CD4-positive, alpha-beta T cell treated with Interleukin-1 beta for 1 hour (primary cell): ENCODE measurements at places on chromosomes 11 and 22.

- no peak for DNase-seq
These were observed 39.3 kb downstream of the SLC5A1 start for GRCh38 chr22:32082331-32082730.

- DNase-seq = no peak
These were observed 103.0 kb downstream of the C11orf58 start for GRCh38 chr11:16841481-16841880.

DNA sequence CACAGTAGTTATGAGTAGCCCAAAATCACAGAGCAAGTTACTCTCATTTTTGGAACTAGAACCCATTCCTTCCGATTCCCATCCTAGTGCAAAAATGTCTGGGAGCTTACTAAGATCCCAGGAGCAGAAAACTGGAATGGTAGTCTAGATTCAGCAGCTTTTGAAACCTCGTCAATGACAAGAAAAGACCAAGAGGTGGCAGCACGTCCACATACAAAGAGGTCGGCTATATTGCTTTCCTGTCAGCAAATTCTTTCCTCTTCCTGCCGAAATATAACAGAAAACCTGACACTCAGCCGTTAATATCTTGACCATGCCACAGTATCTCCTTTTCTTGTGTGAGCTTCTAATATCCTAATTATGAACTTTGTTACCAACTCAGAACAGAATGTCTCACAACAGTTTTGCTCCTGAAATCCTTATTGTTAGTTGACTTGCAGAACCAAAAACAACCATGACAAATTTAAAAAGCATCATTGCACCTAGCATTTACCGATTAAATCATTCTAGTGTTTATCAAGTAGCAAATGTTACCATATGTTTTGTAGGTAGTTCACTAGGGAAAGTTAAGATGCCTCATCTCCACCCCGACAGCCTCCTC lies 92.8 kb upstream of the OR9G4 start:
- peak; percentile 2 for DNase-seq

DNA sequence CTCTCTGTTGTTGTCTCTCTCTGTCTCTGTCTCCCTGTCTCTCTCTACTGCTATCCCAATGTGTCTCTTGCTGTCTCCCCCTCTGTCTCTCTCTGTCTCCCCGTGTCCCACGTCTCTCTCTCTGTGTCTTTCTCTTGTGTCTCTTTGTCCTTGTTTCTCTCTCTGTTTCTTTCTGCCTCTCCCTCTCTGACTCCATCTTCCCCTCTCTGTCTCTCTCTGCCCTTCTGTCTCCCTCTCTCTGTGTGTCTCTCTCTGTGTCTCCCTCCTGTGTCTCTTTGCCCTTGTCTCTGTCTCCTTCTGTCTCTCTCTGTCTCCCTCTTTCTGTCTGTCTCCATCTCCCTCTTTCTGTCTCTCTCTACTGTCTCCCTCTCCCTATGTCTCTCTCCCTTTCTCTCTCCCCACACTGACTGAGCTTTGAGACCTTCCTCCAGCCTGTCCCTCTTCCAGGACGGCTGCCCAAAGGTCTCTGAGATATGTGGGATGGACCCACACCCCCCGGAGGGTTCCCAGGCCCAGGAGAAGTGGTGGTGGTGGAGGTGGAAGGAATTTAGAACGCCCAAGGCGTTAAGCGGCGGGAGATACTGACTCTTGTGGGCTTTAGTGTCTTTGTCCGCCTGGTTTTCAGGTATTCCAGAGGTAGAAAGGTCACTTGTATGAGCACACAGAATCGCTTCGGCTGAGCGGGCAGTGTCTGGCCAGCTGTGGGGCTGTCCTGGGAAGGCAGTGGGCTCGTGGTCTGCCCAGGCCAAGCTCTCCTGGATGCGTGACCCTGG lies 65.5 kb upstream of the CCND1 start:
- DNase-seq = no peak

GRCh38 chr11:31812383-31813381 lies 1.6 kb upstream of the PAX6 start:
- no peak for DNase-seq

DNA sequence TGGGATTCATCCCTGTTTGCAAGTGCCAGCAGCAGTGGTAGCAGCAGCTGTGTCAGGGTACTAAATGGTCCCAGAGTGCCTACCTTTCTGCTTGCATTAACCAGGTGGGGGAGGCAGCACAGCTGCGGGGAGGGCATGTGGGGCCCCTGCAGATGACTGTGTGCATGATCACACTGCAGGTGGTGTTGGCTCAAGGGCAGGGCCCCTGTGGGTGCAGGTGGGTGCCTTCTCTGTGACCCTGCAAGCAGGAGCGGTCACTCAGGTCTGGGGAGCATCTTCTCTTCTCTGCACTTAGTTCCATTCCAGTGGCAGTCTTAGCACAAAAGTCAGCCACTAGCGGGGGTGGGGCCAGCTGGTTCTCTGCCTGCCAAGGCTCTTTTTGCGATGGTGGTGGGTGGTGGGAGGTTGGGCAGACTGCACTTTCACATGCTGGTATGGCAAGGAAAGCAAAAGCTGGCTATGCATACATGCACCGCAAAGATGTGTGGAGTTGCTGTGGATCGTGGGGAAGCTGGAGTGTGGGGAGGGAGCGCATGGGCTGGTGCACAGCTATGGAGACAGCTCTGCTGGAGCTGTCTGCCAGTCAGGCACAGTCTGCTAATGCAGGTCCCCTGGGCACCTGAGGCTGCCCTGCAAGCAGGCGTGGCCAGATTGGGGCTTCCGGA lies 157.1 kb downstream of the DYNC2H1 start:
- DNase-seq = no peak
